ENCODE measurements at places on chromosomes 1 and 21.

DNA sequence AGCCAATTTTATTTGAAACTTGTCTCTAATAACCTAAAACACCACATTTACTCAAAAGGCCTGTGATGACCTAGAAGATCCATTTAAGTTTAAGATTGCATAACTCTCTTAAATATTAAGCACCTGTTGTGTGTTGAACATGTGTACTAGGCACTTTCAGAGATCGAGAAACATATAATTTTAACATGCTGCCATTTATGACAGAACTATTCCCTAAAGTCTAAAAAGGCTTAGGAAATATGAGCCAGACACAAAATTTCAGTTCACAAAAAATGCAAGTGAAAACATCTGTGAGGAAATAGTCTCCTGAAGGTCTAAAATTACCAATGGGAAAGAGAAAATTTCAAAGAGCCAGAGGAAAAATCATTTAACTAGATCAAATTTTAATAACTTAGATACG, 37.7 kb downstream of the CEP170 start:
- DNase-seq = no peak

GRCh38 chr1:34331020-34331926, 154.6 kb downstream of the C1orf94 start:
- DNase-seq = no peak

DNA sequence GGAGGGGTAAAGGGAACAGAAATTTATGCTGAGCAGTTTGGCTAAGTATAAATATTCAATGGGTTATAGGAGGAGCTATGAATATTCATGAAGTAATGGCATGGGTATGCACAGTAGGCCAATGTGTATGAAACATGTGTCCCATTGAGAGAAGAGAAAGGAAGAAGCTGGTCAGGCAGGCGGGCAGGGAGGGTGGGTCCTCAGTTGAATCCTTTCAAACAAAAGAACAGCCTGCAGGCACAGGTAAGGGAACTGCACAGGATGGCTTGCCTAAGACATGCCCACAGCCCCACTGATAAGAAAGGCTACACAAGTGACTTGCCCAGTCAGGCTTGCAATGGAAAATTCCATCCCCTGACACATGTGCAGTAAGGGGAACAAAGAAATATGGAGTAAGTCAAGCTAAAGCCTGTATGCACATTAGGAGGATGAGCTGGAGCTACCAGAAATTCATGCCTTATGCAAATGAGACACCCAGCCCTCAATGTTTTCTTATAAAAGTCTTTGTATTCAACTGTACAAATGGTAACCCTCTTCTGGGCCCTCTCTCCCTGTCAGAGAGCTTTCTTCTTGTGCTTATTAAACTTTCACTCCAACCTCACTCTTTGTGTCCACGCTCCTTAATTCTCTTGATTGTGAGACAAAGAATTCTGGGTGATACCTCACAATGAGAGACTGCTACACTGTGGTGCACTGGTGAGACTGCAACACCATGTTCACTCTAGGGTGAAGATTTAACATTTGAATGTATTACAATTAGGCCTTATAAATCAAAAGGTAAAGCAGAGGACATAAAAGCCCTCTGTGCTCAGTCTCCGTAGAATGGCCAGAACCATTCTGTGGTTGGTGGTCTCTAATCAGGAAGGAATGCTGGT, 96.5 kb downstream of the ATP1B1 start:
- DNase-seq = no peak

- no peak for DNase-seq
These were observed 173.4 kb downstream of the TOMM20 start for GRCh38 chr1:234955107-234955731.

GRCh38 chr1:53678938-53679825, 59.8 kb downstream of the GLIS1 start:
- no peak for DNase-seq

GRCh38 chr1:14765773-14766172, 167.3 kb downstream of the KAZN start:
- DNase-seq = no peak

DNA sequence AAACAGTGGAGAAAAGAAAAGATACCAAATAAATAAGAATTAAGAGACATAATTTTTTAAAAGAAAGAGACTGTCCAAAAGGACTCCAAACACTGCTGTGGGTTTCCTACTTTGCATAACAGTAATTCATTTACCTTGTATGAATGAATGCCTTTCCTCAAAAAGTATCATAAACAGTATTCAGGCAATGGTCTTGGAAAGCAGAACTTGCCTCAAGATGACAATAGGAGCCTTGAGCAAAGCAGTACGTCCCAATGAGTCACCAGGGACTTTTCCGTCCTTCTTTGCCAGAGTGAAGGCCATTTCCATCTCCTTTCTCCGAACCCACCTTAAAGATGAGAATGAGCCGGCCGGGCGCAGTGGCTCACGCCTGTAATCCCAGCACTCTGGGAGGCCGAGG, 186.4 kb downstream of the ZBTB18 start:
- no peak for DNase-seq

- DNase-seq = no peak
These were observed 605.5 kb downstream of the LTN1 start for GRCh38 chr21:28387220-28387619.

GRCh38 chr1:205497351-205497750, 7.1 kb upstream of the CDK18 start:
- DNase-seq = no peak

DNA sequence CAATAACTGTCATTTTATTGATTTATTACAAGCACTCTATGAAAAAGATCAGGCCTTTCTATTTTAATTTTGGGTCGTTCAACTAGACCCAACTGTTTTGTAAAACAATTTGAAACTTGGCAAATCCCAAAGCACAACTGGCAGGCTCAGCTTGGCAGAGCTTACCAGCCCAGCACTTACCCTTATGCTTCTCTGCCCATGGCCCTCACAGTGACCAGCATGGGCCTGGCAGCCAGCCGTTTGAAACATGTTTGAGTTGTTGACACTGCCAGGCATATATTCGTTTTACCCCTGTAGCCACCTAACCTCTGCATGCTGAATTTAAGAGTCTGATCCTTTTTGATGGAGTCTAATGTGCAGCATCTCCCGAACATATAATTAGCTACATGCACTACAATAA, 796.7 kb upstream of the ADGRL2 start:
- DNase-seq = no peak

DNA sequence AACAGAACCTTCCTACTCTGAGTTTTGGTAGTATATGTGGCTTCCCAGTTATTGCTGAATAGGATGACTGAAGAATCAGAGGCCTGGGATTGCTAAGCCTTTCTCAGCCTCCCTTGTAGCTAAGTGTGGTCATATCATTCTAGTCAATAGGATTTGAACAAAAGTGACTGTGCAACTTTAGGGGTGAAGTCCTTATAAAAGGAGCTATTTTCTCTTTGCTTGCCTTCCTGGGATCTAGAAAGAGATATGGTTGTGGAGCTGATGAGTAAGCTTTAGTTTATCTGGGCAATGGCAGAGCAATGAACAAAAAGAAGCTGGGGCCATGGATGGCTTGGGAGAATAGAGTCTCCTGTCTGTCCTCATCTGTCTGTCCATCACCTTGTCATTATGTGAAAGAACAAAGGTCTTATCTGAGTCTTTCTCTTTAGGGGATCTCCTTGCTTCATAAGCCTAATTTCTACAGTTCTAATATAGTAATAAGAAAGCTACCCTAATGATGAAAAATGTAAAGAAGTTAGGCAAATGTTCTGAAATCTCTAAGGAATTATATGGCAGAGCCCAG, 91.5 kb downstream of the TENT5C start:
- DNase-seq = no peak

DNA sequence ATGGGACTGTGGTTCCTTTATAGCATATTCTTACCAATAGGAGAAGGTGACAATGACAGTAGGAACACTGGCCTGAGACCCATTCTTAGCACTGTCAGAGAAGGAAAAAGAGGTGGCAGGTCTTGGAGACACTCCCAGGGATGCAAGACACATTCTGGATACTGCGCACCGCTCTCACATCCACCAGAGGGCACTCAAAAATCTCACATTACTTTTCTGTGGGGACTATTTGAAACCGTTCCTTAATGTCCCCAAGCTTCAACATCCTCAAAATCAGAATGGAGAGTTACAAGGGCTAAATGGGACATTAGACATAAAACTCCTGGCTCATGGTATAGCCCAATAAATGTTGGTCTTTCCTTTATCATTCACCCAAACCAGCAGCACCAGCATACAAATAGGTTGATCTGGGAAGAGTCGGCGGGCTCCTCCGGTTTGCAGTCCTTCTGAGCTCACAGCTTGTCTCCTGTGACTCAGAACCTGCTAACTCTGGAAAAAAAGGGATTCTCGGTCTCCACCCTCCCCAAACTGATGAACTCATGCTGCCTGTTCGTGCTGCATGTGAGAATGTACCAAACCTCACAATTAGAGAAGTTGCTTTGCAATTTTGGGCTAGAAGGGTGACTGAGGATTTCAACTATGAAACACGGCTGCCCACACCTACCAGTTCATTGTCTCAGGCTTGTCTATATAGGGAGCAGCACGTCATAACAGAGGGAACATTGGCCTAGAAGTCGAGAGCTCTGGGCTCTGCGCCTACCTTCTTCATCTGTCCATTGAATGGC, 40.2 kb downstream of the IL12RB2 start:
- DNase-seq = peak; percentile 42

DNA sequence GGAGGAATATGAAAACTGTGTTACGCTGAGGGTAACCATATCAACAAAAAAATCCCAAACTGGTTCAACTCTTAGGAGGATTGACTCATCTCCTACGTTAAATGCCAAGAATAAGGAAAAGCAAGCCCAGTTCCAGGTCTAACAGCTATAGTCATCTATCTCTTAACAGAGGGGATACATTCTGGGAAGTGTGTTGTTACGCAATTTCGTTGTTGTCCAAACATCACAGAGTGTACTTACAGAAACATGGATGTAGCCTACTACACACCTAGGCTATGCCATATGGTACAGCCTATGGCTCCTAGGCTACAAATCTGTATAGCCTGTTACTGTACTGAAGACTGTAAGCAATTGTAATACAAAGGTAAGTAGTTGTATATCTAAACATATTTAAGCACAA, 23.2 kb upstream of the LRRC52 start:
- DNase-seq = no peak

DNA sequence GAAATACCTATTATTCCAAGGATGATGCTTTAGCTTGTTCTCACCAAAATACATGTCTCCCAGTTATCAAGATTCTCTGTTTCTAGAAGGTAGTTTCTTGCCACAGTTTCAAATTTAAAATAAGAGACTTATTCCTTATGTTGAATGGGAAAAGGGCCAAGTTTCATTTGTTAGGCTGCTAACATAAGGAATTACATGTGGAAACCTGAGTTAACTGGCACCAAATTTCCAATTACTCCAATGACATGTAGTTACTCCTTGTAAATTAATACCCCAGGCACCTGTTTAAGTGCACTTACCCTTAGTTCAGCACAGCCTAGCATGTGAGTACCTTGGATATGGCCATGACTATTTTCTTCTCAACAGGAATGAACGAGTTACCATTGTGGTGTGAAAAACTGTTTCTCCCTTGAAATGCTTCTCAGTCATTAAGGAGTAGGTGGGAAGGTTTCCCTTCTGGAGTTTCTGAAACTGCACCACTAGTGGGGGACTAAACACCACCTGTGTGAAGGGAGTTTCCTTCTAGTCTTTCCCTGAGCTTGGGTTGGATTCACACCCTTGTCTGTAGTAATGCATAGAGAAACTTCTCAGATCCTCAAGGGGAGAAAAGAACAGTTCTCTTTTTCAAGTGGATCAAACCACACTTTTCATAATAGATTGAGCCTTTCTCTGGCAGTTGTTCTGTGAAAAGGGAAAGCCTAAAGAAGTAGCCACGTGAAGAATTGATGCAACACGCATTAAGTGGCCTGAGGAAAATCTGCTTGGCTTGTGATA, 32.3 kb upstream of the LRRC8C start:
- no peak for DNase-seq

DNA sequence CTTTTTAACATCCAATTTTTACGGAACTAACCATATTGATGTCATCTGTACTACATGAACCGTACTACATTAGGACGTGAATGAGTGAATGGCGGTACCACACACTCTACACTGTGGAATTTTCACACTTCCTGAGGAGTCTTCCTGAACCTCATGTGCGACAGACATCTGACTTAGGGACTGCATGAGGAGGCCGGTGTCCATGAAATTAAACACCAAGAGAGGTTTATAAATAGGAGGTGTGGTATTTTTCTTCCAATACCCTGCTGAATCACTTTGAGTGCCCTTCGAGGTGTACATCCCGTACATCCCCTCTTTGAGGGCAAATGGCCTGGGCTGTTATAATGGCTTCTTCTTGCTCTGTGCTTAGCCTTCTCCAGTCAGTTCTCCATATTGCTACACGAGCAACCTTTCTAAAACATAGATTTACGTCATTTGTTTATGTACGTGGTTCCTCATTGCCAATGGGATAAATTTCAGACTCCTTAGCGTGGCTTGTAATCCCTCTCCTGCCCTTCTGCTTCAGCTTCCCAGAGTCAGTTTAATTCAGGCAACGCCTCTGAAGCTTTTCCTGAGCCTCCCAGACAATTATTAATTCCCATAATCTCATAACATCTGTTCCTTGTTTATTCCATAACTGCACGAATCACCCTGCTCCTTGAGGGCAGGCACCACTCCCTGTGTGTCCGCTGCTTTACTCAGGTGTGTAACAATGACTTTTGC, 9.4 kb downstream of the ST3GAL3 start:
- DNase-seq = no peak

DNA sequence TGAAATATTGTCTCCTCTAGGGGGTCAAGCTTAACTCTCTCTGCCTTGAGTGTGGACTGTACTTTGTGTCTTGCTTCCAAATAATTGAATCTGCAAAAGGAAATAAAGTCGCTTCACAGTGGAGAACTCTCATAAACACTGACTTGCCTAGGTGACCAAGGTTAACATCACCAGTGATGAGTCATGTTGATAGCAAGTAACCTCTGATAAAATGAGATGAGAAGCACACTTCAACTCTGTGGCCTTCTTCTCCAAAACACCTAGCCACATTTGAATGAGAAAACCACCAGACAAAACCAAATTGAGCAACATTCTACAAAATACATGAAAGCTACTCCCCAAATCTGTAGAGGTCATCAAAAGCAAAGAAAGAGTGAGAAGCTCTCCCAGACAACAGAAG, 37.6 kb downstream of the PDE4B start:
- no peak for DNase-seq

DNA sequence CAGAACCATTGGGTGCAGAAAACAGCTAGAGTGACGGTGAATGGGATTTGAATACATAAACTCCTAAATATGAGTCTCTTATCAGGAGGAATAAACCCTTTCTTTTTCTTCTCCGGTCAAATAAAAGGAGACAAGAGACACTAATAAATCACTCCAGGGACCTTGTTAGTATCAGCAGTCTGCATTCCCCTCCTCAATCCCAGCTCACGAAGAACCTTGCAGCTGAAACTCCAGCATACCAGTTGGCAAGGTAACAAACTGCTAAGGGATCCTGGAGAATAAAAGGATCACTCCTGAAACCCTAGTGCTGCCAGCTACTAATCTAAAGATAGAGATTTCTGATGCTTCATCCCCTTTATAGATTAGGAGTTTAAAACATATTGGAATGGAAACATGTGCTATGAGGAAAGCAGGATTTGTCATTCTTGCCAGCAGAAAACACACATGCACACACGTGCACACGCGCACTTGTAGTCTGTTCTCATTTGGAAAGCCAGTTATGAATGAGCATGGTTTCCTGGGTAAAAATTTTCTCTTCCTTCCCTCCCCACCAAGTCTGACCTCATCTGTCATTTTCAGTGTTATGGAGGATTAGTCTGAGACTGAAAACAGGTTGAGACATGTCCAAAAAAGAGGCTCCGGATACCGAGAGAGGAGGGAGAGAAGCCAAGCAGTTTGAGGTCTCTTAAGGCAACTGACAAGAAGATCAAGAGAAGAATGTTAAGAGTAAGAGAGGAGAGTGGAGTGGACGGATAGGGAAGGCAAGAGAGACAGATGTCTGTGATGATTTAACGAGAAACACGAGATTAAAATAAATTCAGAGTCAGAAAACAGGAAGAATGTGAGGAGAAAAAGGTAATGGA, 10.9 kb downstream of the IER5 start:
- no peak for DNase-seq

Measured in ACHN (cell line).